OCI-LY7 (cell line): ENCODE measurements at places on chromosomes 6 and 20. TPM values are rescaled to one million over a fixed set of nuclear protein-coding genes. Genes with fewer than 3 reads are reported as not detected.

The SLC35D3 gene
- total RNA-seq, result not detected in 2 replicates

The UBE2C gene
- 222 and 255 TPM in 2 replicates for total RNA-seq

- DNase-seq, result no peak
Observed at GRCh38 chr6:99887066-99887465, 107.0 kb downstream of the MCHR2 start.

DNA sequence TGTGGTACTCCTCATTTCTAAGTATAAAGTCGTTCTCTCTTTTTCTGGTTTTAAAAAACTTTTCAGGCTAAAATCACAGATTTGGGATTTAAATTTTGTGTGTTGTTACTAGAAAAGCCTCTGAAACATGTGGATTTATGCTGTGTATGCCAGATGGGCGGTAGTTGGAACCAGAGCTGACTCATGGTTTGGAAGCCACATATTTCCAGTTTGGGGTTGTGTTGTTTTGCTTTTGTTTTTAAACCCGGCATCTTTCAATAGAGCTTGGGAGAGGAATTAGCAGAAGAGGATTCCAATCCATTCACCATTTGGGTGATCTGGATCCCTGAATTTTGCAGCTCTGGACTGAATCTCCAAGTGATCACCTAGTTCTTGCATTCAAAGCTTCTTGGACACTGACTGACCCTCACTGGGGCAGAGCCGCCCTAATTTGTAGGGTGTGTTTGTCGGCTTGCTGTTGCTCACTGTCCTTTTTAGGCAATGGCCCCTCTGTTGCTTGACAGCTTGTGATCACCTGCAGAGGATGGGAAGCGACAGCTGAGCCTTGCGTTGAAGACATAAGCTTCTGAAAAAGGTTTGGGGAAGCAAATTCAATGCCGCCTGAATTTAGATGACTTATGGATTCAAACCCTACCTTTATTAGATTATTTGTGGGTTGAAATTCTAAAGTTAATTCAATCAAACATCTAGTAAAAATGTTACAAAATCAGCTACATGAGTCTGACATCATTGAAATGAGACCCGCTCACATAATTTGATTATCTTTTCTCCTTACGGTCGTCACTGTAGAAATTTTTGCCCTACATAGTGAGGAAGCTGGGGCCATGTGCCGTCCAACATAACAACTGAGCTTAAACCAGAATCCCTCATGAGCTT, 79.9 kb upstream of the CD83 start:
- DNase-seq, result no peak

DNA sequence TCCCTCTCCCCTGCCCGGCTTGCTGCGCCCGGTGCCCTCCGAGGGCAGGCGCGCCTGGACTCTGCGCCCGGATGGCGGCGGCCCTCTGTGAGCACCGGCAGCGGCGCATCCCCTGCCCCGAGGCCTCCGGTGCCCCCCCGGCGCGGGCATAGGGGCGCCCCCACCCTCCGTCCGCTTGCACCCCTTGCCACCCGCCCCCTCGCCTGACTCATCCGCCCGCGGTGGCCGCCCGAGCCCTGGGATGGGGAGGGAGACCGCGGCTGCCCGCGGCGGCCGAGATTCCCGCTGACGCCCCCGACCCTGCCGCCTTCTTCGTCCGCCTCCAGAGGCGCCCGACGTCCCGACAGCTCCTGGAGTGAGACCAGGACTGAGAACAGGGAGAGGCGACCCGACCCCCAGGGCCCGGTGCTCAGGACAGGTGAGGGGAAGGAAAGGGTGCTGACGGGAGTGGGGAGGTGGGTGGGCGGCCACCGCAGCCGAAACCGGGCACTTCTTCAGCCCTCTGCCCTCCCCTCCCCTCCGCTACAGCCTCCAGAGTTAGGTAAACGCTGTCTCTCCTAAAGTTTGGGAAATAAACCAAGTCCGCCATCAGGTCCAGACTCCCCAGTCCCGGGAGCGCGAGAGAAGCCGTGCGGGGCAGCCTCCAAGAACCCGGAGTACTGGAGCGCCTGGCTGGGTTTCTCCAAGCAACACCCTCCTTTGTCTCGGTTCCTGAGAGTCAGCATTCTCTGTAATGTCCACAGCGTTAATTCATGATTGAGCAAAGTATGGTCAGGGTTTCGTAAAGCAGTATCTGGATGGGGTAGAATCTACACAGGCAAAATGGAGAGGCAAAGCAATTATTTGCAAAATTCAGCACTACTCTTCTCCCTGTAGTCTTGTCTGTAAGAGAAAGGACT, 539 bp downstream of the TMEM200A start:
- DNase-seq, result no peak

- no peak for DNase-seq
Observed at GRCh38 chr6:112253841-112254816, at the start of gene LAMA4. TSS of gene LAMA4 (minus strand) at chr6:112254567. CDS start at chr6:112254150, 417 bp downstream.

DNA sequence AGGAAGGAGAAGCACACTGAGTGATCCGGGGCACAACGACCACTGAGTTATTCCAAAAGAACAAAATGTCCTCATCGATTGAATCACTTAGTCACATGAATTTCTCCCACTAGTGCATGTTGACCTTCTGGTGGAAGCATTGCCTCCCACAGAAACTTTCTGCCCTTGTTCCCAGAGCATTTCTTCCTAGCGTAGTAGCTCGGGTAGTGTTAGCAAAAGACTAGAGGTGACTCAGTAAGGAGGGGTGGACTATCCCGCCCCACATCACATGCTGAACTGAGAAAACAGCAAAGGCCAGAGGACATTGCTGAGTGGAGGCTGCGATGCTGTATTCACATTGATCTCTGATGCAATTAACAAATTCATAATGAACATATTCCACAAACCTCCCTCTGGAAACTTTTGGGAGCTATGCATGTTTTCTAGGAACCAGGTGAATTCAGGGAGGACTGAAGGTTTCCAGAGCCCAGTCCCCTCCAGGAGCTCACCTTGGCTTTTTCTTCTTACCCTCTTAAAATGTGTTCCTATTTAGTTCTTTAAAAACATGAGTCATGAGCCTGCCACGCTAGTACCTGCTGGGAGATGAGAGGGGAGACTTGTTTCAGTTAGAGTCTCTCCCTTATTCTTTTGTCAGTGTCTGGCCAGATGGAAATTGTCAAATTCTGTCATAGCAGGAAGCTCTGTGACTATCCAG, 507.9 kb downstream of the CDH26 start:
- no peak for DNase-seq

DNA sequence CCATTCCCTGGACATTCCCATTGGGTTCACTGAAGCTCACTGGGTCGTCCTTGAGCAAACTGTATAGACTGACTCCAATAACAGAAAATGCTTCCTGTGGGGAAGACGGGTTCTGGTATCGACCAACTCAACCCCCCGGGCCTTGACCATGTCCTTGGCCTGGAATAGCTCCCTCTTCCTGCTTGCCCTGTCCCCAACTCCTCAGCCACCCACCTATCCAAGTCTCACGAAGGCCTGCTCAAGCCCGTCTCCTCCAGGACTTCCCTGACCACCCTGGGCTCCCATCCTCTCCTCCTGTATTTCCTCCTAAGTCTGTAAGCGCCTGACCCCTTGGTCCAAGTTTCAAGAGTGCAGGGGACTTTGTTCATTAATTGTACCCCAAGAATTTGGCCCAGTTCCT, 2.8 kb upstream of the HMGA1 start:
- no peak for DNase-seq

- no peak for DNase-seq
Observed at GRCh38 chr6:124867121-124867520, 95.1 kb upstream of the RNF217 start.

- no peak for DNase-seq
Observed at GRCh38 chr6:107815846-107816245, 8.3 kb downstream of the SCML4 start.

GRCh38 chr6:122749451-122750050, 30.0 kb upstream of the FABP7 start:
- no peak for DNase-seq
